T-helper 2 cell treated with Interferon-gamma antibody and Interleukin-4, amounts not matched to agents 5 μg/mL and 100 μg/mL, for 36 hours (primary cell): ENCODE measurements at places on chromosomes 16 and 17.

DNA sequence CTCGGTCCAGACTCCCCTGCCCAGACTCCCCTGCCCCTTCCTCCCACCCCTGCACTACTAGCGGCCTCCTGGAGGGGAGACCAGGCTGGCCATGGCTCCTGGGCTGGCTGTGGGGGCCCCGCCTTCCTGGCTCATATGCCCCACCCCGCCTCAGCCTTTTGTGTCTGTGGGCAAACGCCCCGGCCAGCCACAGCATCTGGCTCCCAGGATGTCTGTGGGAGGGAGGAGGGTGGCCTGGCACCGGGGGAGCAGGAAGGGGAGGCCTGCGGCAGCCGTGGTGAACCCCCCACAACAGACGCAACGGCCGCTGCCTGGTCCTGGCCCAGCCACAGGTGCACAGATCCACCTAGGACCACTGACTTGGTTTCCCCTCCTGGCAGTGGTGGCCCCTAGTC is 32.9 kb downstream of the BAHCC1 start:
- H3K27me3 ChIP-seq = peaks cover 20% of the 10 kb centered on the region
- H3K36me3 ChIP-seq = no peaks in the 10 kb centered on the region
- no peak for DNase-seq
- H3K4me1 ChIP-seq = no peaks in the 10 kb centered on the region

GRCh38 chr17:2937331-2938003 is 125.9 kb downstream of the OR1D5 start:
- H3K27me3 ChIP-seq = no peaks in the 10 kb centered on the region
- no peak overlapping the region for H3K4me3 ChIP-seq
- H3K36me3 ChIP-seq = peaks cover 1% of the 10 kb centered on the region

- H3K4me1 ChIP-seq = peaks cover 5% of the 10 kb centered on the region
- no peaks in the 10 kb centered on the region for H3K36me3 ChIP-seq
- peaks cover 20% of the 10 kb centered on the region for H3K27me3 ChIP-seq
- no peak overlapping the region for H3K4me3 ChIP-seq
- DNase-seq = no peak
- no peak overlapping the region for H3K27ac ChIP-seq
Measured at GRCh38 chr16:82750068-82750467, 123.3 kb downstream of the CDH13 start.

- no peaks in the 10 kb centered on the region for H3K4me1 ChIP-seq
- no peak overlapping the region for H3K4me3 ChIP-seq
- no peak overlapping the region for H3K27ac ChIP-seq
Measured at GRCh38 chr17:65833214-65833613, 271.8 kb upstream of the AXIN2 start.
